ENCODE measurements at places on chromosomes 4 and X. TPM values are rescaled to one million over a fixed set of nuclear protein-coding genes. Genes with fewer than 3 reads are reported as not detected.

Gene NDST4
- total RNA-seq: not detected

Gene KLB
- not detected for total RNA-seq

Gene MND1
- total RNA-seq: 2.7 TPM

Gene JAKMIP1
- total RNA-seq: not detected

Gene WDR44
- 21.8 TPM for total RNA-seq

Gene EVC
- 69.1 TPM for total RNA-seq

Gene MAGEE2
- total RNA-seq: not detected

Gene GSX2
- total RNA-seq: not detected

Gene CACNA1F
- total RNA-seq: not detected

Gene DGAT2L6
- not detected for total RNA-seq

Gene AFF2
- total RNA-seq: 10.0 TPM

Gene PAGE3
- total RNA-seq: not detected

Gene TAPT1
- 18.0 TPM for total RNA-seq

Gene ETDB
- total RNA-seq: not detected

Gene CLDN2
- total RNA-seq: not detected

Gene PPBP
- 0.36 TPM for total RNA-seq

Gene IL2
- total RNA-seq: not detected

Gene AGTR2
- not detected for total RNA-seq

Gene RENBP
- 6.5 TPM for total RNA-seq

Gene REPS2
- total RNA-seq: 0.59 TPM

Gene ALAS2
- not detected for total RNA-seq

Gene ASB12
- not detected for total RNA-seq

Gene SAGE1
- total RNA-seq: not detected

Gene TMEM129
- 38.0 TPM for total RNA-seq

Gene DSPP
- not detected for total RNA-seq

Gene WDR17
- 0.36 TPM for total RNA-seq

Measured in osteoblast (primary cell).